ENCODE measurements at places on chromosomes 1 and 21. TPM values are rescaled to one million over a fixed set of nuclear protein-coding genes. Genes with fewer than 3 reads are reported as not detected.

The OLIG2 gene
- not detected for total RNA-seq

The EPHB2 gene
- 20.5 TPM for total RNA-seq

The PLA2G2D gene
- not detected for total RNA-seq

The OPRD1 gene
- not detected for total RNA-seq

The KCNC4 gene
- total RNA-seq = 4.4 TPM

The BRDT gene
- total RNA-seq = not detected

The FCRL3 gene
- not detected for total RNA-seq

The CHIT1 gene
- total RNA-seq = not detected

The SPRR2G gene
- not detected for total RNA-seq

Measured in hair follicular keratinocyte (primary cell).